ENCODE measurements at places on chromosomes 1 and 21. TPM values are rescaled to one million over a fixed set of nuclear protein-coding genes. Genes with fewer than 3 reads are reported as not detected.

ZNF683 gene
- not detected for total RNA-seq

GRCh38 chr1:53766831-53767405 lies 28.0 kb upstream of the GLIS1 start:
- DNase-seq = no peak

DNA sequence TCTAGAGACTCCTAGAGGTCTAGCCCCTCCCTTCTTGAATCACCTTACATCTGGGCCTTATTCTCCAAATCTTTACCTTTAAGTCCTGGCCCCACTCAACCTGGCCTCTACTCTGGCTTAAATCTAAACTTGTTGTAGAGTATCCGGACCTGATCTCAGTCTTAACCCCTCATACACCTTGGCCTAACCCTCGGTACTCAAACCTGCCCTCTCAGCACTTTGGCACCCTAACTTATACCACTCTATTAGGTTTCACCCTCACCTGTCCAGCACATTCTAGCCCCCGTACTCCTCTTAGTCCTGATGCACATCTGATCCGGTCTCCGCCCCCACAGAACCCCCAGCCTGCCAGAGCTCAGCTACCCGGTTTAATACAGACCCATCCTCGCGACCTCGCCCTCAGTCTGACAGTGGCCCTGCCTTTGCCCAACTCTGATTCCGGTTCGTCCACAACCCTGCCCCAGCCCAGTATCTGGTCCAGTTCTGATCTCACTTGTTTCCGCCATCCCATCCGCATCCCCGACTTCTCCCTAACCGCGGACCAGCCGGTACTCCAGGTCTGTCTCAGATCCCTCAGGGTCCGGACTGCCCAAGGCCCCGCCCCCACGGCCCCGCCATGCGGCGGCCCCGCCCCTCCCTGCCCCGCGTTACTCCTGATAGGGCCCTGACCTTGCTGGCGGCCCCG lies 1.5 kb downstream of the TRIM62 start:
- DNase-seq = peak; percentile 95

ANKRD35 gene
- 5.2 TPM for total RNA-seq

PLA2G2C gene
- 1.5 TPM for total RNA-seq

FMO2 gene
- total RNA-seq = 15.3 TPM

CFHR4 gene
- not detected for total RNA-seq

DNA sequence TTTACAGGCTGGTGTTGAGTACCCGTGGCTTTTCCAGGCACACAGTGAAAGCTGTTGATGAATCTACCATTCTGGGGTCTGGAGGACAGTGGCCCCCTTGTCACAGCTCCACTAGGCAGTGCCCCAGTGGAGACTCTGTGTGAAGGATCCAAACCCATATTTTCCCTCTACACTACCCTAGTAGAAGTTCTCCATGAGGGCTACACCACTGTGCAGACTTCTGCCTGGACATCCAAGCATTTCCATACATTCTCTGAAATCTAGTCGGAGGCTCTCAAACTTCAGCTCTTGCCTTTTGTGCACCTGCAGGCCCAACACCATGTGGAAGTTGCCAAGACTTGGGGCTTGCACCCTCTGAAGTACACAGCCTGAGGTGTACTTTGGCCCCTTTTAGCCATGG lies 227.8 kb downstream of the BACH1 start:
- DNase-seq = no peak

RGS4 gene
- total RNA-seq = 15.7 TPM

DNA sequence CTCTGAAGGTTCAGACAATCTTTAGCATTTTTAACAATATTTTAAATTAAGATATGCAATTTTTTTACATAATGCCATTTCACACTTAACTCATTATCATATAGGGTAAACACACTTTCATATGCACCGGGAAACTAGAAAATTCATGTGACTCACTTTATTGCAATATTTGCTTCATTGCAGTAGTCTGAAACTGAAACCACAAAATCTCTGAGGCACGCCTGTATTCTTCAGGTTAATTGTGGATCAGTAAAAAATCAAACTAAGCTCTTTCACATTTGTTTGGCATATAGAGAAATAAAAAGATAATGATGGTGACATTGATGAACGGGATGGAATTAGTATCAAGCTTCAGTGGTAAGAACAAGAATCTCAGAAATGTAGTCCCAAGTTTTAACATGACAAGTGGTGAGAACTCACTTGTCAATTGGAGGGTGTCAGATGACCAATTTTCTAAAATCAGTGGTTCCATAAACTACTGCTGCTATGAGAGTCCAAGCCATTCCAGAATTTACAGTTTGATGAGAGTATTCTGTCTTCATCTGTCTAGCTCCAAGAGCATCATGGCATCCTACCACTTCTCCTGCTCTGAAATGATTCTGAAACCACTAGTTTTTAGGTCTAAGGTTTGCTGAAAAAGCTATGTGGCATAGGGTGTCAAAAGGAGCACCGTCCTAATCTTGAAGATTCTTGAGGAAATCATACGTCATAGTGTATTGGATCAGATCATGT lies 281.0 kb downstream of the PTPRC start:
- DNase-seq = no peak

- DNase-seq = no peak
These were observed 19.7 kb downstream of the BTG2 start for GRCh38 chr1:203325026-203325417.

BTBD8 gene
- total RNA-seq = 7.5 TPM

DNA sequence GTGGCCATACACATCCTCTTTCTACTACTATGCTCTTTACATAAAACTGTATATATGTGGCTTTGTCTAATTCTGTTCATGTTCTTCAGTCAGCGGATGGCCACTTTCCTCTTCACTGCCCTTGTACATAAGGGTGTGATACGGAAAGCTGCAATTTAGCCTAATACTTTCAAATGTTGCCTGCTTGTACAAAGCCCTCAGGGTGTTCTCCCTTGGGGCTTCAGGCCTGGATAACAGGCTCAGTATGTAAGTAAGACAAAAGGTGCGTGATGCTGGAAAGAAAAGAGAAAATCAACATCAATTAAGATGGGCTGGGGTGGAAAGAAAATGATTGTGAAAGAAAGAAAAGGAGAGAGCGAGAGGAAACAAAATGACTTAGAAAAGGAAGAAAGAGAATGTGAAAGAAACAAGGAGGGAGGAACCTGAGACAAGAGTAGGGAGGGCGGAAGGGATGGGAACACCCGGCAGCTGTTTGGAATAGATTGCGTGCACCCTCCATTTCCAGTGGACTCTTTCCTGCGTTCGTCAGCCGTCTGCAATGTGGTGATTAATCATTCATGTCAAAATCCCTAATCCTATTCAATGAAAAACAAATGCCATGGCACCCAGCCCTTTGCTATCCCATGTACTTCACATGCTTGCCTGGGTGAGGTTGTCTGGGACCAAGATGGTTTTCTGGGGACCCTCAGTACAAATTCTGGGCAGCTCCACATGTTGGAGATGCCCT lies 553.6 kb downstream of the NUF2 start:
- peak; percentile 79 for DNase-seq

PLXNA2 gene
- 16.1 TPM for total RNA-seq

SLX9 gene
- 20.7 TPM for total RNA-seq

KCNC4 gene
- 6.4 TPM for total RNA-seq

DNA sequence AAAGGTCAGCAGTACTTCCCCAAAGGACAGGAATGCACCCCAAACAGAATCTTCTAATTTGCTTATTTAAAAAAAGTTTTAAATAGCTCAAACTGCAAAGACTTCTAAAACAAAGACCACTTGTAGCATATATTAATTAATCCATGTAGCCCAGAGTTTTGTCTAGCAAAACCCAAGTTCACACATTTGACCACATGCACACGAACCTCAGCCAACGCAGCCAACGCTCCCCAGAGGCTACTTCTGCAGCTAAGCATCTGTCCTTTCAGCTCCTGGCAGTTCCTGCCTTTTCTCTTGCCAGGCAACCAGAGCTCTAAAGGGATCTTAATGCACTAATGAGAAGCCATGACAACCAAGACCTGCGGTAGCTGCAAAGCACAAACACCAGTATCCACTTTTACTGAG lies 89.6 kb downstream of the RERE start:
- no peak for DNase-seq

DNA sequence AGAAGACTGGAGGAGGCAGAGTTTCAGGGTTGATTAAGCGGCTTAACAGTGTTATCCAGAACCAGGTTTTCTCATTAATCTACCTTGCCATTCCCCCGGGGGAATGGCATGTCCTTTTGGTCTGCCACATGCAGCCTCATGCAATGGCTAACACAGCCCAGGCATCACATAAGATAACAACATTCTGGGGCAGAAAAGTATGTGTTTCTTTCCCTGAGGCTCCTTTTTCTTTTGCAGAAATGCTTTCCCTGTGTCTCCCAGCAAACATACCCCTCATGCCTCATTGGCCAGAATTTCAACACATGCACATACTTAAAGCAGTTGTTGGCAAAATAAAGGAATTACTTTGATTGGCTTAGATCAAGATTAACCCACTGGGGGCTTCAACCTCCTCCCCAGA lies 98.6 kb downstream of the OMA1 start:
- DNase-seq = no peak

Data from sigmoid colon (tissue), 7 donors.